ENCODE measurements at places on chromosomes 11 and 22. TPM values are rescaled to one million over a fixed set of nuclear protein-coding genes. Genes with fewer than 3 reads are reported as not detected.

GRCh38 chr11:100925935-100926334, 203.7 kb downstream of the PGR start:
- H3K4me3 ChIP-seq, result no peak overlapping the region
- H3K4me1 ChIP-seq, result peaks cover 57% of the 10 kb centered on the region

DNA sequence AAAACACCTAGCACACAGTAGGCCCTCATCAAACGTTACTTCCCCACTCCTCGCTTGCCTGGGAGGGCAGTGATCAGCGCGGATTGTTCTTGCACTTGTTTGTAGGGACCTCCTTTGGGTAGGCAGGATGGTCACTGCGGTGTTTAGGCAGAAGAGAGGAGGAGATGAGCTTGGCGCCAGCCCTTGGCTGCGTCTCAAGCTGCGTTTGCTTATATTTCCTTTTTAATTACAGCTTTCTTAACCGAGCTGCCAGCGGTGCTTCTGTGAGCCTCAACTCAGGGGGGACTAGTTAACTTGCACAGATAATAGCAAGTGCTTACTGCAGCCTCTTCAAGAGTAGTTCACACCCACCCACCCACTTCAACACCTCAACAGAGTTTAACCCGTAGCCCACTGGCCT, 15.1 kb downstream of the IFT27 start:
- H3K4me1 ChIP-seq, result no peaks in the 10 kb centered on the region
- H3K4me3 ChIP-seq, result no peak overlapping the region
- H3K36me3 ChIP-seq, result no peaks in the 10 kb centered on the region
- DNase-seq, result no peak
- peaks cover 3% of the 10 kb centered on the region for H3K27me3 ChIP-seq
- H3K27ac ChIP-seq, result no peak overlapping the region

- DNase-seq, result peak; percentile 86
- H3K4me3 ChIP-seq, result no peak overlapping the region
- peaks cover 14% of the 10 kb centered on the region for H3K4me1 ChIP-seq
These were observed 51.3 kb upstream of the LARGE1 start for GRCh38 chr22:33971561-33971961.

GRCh38 chr11:114160894-114161293, 101.4 kb downstream of the ZBTB16 start:
- H3K27me3 ChIP-seq, result no peaks in the 10 kb centered on the region
- H3K4me3 ChIP-seq, result no peak overlapping the region
- peaks cover 10% of the 10 kb centered on the region for H3K4me1 ChIP-seq

DNA sequence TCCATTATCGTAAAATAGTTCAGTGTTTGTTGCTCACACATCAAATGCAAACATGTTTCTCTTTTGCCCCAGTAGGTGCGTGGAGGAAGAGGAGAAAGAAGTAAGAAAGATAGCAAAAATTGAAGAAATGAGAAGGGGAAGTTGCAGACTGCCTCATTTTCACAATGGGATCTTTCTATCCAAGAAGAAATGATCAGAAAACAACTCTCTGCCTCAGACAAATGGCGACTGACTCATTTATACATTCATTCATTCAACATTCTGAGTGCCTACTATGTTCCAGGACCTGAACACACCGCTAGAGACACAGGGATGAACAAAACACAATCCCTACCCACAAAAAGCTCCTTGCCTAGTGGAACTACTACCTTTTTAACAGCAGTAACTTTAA, 367 bp downstream of the HPS5 start:
- no peak for DNase-seq
- peak overlapping the region; percentile 95 for H3K4me3 ChIP-seq
- no peaks in the 10 kb centered on the region for H3K4me1 ChIP-seq
- peaks cover 11% of the 10 kb centered on the region for H3K36me3 ChIP-seq
- no peaks in the 10 kb centered on the region for H3K27me3 ChIP-seq

- DNase-seq, result no peak
- H3K36me3 ChIP-seq, result no peaks in the 10 kb centered on the region
- H3K4me3 ChIP-seq, result no peak overlapping the region
- H3K4me1 ChIP-seq, result no peaks in the 10 kb centered on the region
- no peaks in the 10 kb centered on the region for H3K27me3 ChIP-seq
These were observed 125.7 kb downstream of the DYNC2H1 start for GRCh38 chr11:103234974-103235373.

GRCh38 chr11:103465555-103466140, 356.4 kb downstream of the DYNC2H1 start:
- no peak overlapping the region for H3K4me3 ChIP-seq
- H3K27me3 ChIP-seq, result no peaks in the 10 kb centered on the region

DNA sequence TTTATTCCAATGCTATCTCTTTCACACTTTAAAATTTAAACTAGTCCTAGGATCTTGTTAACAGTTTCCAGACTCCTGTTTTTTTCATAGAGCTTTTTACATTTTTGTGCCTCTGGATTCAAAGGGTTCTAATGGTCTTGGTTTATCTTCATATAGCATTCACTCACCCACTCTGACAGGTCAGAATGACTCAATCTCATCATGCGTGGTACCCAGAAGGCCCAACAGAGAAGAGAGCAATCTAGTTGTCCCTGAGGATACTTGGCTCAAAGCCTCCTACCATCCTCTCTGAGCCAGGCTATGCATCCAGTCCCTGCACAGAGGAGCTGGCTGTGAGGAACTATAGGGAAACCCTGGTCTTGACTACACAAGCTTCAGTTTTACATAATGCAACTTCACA, 27.5 kb downstream of the MAML2 start:
- H3K27me3 ChIP-seq, result no peaks in the 10 kb centered on the region
- H3K36me3 ChIP-seq, result no peaks in the 10 kb centered on the region
- DNase-seq, result no peak
- peaks cover 26% of the 10 kb centered on the region for H3K4me1 ChIP-seq

Gene NUP160
- 74.1 TPM for total RNA-seq

Gene OR51M1
- total RNA-seq, result not detected

GRCh38 chr11:59415111-59415510, 11.1 kb downstream of the OR5A2 start:
- H3K27me3 ChIP-seq, result no peaks in the 10 kb centered on the region
- no peak for DNase-seq
- H3K36me3 ChIP-seq, result no peaks in the 10 kb centered on the region
- H3K4me3 ChIP-seq, result no peak overlapping the region

GRCh38 chr11:70952191-70952590, 300.2 kb downstream of the SHANK2 start:
- H3K36me3 ChIP-seq, result no peaks in the 10 kb centered on the region
- H3K27me3 ChIP-seq, result no peaks in the 10 kb centered on the region
- no peak overlapping the region for H3K4me3 ChIP-seq
- H3K4me1 ChIP-seq, result no peaks in the 10 kb centered on the region
- no peak overlapping the region for H3K27ac ChIP-seq
- DNase-seq, result no peak

GRCh38 chr11:62933750-62934495, 12.8 kb upstream of the CHRM1 start:
- H3K36me3 ChIP-seq, result no peaks in the 10 kb centered on the region
- no peak for DNase-seq
- no peaks in the 10 kb centered on the region for H3K27me3 ChIP-seq
- H3K27ac ChIP-seq, result no peak overlapping the region
- H3K4me1 ChIP-seq, result no peaks in the 10 kb centered on the region

- no peaks in the 10 kb centered on the region for H3K4me1 ChIP-seq
- H3K4me3 ChIP-seq, result no peak overlapping the region
- no peak overlapping the region for H3K27ac ChIP-seq
- DNase-seq, result no peak
- peaks cover 17% of the 10 kb centered on the region for H3K27me3 ChIP-seq
- H3K36me3 ChIP-seq, result no peaks in the 10 kb centered on the region
These were observed 57.0 kb downstream of the CELSR1 start for GRCh38 chr22:46480396-46480795.

Gene MRGPRX3
- not detected for total RNA-seq

- H3K4me1 ChIP-seq, result peaks cover 37% of the 10 kb centered on the region
- peak overlapping the region; percentile 30 for H3K27ac ChIP-seq
- no peak overlapping the region for H3K4me3 ChIP-seq
- no peaks in the 10 kb centered on the region for H3K27me3 ChIP-seq
- no peaks in the 10 kb centered on the region for H3K36me3 ChIP-seq
These were observed 56.1 kb downstream of the HSD17B12 start for GRCh38 chr11:43736502-43737200.

GRCh38 chr11:116990061-116990473, 108.2 kb downstream of the SIK3 start:
- no peak overlapping the region for H3K27ac ChIP-seq
- DNase-seq, result no peak

Gene FAM181B
- total RNA-seq, result not detected

All from SJCRH30 (cell line).